Amniotic stem cell (primary cell): ENCODE measurements at places on chromosomes 1 and 21.

- no peak for DNase-seq
These were observed 259.4 kb downstream of the BACH1 start for GRCh38 chr21:29557931-29558725.

DNA sequence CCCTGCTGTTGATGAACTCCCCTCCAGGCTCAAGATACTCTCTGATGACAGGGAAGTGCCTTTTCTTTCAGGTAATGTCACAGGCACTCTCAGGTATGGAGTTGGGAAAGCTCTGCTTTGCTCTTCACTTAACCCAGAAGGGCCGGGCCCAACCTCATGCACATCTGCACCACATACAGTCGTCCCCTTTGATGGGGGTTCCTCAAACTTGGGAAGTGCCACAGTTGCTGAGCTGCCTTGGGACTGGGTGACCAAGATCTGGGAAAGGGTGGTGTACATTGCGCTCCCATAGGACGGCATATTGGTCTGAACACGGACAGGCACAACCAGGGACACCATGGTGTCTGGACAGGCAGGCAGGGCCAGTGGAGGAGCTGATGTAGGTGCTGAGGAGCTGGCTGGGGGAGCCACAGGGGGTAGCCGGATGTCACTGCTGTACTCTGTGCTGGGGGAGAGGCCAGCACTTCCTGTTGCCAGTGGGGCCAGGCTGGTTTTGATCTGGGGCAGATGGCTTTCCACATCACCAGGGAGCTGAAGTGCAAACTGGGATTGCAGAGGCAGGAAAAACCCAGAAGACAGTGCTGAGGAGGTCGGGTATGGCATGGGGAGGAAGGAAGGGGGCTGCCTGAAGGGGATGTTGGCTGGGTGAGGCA lies 96.2 kb upstream of the EDN2 start:
- DNase-seq: no peak

GRCh38 chr1:200780545-200781369 lies 42.1 kb downstream of the CAMSAP2 start:
- DNase-seq: peak; percentile 17

- DNase-seq: no peak
These were observed 34.7 kb downstream of the RNF11 start for GRCh38 chr1:51270751-51271150.

DNA sequence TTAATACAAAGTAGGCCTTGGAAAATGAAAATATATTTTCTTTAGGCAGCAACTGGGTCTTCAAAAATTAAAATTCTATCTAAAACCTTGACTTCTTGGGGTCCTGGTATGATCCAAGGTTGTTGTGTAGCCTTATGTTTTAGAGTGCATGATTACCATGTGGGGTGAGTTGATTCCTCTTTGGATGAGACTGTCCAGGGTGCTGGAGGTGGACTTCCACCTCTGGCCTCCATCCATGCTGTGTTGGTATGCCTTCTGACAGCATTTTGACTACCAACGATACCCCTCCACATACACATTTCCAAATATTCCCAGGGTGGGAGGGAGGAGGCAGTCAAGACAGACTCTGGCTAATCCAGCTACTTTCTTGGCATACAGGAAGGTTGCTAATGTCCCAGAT lies 205.0 kb downstream of the TNR start:
- no peak for DNase-seq

DNA sequence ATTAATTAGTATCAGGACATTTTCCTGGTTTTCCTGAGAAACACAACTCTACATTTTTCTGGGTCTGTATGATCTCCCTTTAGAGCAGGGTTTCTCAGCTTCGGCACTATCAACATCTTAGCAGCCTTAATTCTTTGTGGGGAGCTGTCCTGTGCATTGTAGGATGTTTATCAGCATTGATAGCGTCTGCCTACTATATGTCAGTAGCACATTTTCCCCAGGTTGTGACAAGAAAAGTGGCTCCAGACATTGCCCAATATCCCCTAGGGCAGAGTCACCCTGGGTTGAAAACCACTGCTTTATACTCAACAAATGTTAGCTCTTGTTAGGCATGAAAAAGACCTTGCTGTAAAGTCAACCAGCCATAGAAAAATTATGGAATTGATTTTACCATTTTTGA lies 195.1 kb upstream of the FMN2 start:
- DNase-seq: no peak

- no peak for DNase-seq
These were observed 27.2 kb upstream of the FAM3B start for GRCh38 chr21:41289431-41289830.

GRCh38 chr21:36200081-36200561 lies 43.5 kb downstream of the DOP1B start:
- no peak for DNase-seq

DNA sequence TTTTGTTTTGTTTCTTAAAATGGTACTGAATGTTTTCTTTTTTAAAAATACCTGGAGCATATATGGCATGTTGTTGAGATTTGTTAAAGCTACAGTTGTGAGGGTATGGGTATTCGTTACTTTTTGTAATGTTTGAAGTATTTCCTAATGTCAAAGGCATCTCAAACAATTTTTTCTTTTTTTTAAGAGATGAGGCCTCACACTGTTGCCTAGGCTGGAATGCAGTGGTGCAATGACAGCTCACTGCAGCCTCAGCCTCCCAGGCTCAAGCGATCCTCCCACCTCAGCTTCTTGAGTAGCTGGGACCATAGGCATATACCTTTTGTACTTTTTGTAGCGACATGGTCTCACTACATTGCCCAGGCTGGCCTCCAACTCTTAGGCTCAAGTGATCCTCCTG lies 16.1 kb downstream of the CLCN6 start:
- DNase-seq: no peak

DNA sequence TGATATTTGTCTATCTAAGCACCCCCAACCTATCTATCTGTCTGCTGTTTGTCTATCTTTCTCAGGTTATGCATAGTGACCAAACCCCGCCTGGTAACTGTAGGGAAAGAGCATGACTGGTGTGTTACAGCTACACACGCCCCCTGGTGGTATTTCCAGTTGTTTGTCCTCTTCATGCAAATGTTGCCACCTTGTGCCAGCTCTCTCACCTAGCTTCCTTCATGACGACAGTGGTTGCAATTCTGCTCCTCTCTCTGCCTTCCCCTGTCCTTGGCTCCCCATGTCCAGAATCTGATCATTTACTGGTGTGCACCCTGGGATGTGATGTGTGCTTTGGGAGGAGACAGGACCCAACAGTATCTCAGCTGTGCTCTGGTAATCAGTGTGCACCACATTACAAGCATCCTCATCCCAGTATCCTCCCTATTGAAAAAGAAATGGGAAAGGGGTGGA lies 8.1 kb upstream of the INKA2 start:
- DNase-seq: peak; percentile 29

DNA sequence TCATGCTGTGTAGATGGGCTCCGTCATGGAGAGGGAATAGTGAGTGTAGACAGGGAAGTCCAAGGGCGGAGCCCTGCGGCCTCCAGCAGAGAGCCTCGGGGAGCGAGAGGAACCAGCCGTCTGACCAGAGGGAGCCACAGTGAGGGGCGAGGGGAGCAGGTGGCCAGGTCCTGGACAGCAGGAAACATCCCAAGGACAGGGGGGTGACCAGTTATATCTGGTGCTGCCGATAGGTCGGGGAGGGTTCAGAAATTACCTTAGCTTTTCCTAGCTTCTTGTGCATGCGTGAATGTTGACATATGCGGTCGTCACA lies 46.5 kb downstream of the TRAPPC10 start:
- DNase-seq: no peak

DNA sequence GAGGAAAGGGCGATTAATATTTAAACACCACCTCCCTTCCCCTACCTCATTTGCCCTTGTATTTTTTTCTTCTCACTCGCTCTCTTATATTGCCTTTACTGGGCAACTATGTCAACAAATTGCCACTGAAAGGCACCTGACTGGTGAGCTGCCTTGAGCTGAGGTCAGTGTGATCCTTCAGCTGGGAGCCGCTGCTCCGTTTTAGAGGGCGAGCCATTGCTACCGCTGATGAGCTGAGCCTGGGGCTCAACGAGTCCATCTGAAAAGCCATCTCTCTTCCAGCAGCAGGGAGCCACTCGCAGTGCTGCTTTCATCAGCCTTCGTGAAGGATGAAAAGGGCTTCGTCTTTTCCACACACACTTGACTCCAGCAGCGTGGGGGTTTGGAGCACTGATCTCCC lies 108.0 kb upstream of the KIF26B start:
- DNase-seq: no peak

- no peak for DNase-seq
These were observed 6.1 kb downstream of the C1orf21 start for GRCh38 chr1:184392779-184393522.

- no peak for DNase-seq
These were observed 36.4 kb downstream of the CHML start for GRCh38 chr1:241603731-241604245.

GRCh38 chr1:45299981-45300668 lies 26.6 kb upstream of the HPDL start:
- peak; percentile 74 for DNase-seq

GRCh38 chr1:20337581-20337980 lies 46.9 kb downstream of the VWA5B1 start:
- DNase-seq: no peak

DNA sequence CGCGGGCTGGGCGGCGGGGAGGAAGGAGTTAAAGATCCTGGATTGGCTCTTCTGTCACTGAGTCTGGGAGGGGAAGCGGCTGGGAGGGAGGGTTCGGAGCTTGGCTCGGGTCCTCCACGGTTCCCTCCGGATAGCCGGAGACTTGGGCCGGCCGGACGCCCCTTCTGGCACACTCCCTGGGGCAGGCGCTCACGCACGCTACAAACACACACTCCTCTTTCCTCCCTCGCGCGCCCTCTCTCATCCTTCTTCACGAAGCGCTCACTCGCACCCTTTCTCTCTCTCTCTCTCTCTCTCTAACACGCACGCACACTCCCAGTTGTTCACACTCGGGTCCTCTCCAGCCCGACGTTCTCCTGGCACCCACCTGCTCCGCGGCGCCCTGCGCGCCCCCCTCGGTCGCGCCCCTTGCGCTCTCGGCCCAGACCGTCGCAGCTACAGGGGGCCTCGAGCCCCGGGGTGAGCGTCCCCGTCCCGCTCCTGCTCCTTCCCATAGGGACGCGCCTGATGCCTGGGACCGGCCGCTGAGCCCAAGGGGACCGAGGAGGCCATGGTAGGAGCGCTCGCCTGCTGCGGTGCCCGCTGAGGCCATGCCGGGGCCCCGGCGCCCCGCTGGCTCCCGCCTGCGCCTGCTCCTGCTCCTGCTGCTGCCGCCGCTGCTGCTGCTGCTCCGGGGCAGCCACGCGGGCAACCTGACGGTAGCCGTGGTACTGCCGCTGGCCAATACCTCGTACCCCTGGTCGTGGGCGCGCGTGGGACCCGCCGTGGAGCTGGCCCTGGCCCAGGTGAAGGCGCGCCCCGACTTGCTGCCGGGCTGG lies at the start of gene NPR1:
NPR1 (plus strand) TSS at position 170 of the 818 bp plus-strand sequence; CDS start at position 591, 421 bp downstream.
- DNase-seq: peak; percentile 39

GRCh38 chr1:151945725-151946722 lies 36.7 kb upstream of the THEM4 start:
- DNase-seq: peak; percentile 93

DNA sequence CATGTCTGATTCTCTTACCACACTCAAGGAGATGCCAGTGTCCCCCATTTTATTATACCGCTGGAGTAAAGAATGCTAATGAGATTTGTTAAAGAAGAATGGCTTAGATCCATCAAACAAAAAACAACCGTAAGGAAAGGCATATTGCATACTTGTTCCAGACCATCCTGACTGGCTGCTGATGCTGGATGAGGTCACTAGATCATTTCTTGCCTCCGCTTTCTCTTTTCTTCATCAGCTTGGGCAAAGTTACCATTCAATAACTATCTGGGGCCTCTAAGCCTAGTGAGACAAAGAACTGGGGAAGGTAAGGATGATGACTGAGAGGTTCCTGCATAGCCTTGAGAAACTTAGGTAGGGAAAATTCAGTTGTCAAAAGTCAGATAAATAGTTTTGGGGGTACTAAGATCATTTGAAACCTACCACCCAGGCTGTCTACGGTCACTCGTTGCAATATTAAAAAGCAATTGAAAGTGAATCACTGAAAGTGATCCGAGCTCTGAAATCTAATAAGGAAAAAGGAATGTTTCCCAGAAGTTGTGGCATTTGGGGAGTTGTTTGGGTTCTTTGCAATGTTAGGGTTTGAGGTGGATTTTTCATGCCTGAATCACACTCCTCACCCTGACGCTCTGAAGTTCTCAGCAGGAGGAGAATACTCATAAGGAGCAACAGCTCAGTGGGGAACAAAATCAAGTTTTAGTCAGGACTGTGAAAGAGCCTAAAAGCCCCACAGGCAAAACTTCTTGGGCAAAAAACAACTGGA lies 176.8 kb downstream of the HHIPL2 start:
- peak; percentile 60 for DNase-seq

- no peak for DNase-seq
These were observed 188.9 kb downstream of the NRIP1 start for GRCh38 chr21:14875704-14876523.

DNA sequence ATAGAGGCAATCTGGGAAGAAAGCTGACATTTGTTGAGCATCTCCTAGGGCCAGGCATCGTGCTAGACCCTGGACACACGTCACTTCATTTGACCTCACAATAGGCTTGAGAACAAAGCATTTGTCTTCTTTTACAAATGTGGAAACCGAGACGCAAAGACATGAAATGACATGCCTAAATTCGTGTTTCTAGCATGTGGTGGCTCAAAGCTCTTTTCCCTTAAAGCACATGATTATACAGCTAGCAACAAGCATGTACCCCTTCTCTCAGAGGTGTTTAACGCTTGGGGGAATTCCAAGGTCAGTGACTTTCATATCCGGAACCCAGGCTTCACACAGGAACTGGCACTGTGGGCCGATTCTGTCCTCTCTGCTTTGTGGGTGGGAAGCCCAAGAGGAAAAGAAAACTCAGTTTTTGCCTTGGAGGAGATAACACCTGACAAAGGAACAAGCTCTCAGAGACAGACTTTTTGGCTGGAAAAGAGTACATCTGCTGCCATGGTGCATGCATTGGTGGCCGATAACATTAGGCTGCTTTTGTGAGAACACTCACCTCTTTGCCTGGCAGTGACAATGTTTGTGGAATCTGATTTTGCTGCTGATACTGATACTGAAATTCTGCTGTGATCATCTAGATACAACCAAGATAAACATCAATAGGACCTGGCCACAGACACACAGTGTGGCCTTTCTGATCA lies 15.4 kb upstream of the CD2 start:
- no peak for DNase-seq

DNA sequence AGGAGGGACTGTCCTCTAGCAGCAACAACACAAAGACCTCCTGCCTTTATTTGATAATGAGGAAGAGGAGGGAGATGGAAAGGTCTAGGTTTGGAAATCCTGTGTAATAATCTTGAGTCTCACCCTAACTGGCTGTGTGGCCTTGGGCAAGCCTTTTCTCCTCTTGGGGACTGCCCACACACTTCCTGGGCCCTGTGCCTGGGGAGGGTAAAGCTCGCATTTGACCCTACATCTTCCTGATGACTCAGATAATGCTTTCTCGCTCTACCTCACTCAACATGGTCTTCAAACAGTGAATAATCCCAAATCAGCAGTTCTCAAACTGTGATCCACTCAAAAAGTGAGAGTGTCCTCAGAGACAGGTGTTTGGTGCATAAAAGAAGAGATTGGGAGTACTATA lies 81.2 kb downstream of the VWA5B1 start:
- no peak for DNase-seq
